ENCODE measurements at places on chromosomes 5 and 9.

DNA sequence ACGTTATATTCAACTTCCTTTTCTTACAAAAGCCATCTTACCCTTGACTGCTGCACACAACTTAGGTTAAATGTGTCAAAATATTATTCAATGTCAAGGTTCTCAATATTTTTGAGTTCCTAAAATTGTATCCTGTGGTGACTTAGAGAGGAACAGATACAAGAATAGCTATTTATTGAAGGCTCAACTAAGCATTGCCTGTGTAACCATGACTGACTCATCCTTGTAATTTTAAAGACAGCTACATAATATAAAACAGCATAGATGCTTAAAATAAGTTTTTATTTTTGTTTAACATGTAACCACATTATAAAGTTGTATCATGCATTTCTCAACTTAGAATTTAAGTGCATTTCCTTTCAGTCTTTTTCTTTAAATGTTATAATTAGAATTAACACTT lies 312.9 kb upstream of the RGMB start:
- no peak for DNase-seq

- DNase-seq: no peak
Measured at GRCh38 chr5:124370601-124371000, 375.8 kb downstream of the ZNF608 start.

DNA sequence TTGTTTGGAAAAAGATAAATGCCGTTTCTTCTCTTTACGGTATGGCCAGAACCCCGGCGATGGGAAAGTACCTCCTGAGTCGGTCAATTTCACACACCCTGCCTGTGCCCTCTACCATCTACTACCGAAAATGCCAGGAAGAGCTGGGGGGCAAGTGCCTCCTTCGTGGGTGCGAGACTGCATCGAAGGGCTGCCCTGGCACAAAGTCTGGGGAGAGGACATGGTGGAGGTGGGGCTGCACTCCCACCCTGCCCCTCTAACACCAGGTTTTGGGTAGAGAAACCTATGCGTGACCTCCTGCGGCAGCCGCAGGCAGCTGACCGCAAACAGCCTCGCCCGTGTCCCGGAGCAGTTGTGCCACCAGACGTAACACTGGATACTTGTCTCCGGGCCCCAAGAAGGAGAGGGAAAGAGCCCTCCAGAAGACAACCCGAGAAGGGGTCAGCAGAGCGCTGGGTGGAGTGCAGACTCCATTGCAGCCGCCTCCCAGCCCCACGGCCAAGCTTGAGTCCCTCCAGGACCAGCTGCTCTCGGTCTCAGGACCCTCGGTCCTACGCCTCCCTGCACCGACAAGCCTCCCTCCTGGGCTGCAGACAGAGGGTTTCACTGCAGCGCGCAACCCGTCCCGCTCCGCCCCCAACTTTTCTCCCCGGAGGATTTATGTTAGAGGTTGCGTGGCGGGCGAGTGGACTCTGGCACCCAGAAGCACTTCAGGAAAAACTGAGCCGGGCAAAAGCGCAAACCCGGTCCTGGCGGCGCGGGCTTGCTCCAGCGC lies 823 bp upstream of the PRDM6 start:
- peak; percentile 47 for DNase-seq

GRCh38 chr9:120730654-120731514 lies 16.6 kb upstream of the MEGF9 start:
- peak; percentile 69 for DNase-seq

GRCh38 chr5:129459450-129459776 lies 685 bp upstream of the ADAMTS19 start:
- DNase-seq: no peak

- DNase-seq: no peak
Measured at GRCh38 chr5:106408141-106408540, 1262.6 kb downstream of the EFNA5 start.

- no peak for DNase-seq
Measured at GRCh38 chr5:103454770-103455169, 107.8 kb downstream of the NUDT12 start.

DNA sequence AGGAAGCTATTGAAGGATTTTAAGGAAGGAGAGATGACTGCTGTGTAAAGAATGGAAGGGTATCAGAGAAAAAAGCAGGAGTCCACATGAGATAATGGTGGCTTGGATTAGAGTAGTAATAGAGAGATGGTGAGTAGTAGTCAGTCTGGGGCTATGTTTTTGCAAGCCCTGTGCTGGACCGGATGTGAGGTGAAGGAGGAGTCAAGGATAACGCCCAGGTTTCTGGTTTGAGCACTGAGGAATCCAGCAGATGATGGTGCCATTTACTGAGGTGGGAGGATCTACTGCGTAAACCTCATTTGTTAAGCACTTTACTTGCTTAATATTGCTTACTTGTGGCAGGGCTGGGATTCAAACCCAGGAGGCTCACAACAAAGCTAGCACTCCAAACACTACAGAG lies 1.1 kb downstream of the TIGD6 start:
- DNase-seq: no peak

- no peak for DNase-seq
Measured at GRCh38 chr9:9216934-9217333, 1395.9 kb downstream of the PTPRD start.

DNA sequence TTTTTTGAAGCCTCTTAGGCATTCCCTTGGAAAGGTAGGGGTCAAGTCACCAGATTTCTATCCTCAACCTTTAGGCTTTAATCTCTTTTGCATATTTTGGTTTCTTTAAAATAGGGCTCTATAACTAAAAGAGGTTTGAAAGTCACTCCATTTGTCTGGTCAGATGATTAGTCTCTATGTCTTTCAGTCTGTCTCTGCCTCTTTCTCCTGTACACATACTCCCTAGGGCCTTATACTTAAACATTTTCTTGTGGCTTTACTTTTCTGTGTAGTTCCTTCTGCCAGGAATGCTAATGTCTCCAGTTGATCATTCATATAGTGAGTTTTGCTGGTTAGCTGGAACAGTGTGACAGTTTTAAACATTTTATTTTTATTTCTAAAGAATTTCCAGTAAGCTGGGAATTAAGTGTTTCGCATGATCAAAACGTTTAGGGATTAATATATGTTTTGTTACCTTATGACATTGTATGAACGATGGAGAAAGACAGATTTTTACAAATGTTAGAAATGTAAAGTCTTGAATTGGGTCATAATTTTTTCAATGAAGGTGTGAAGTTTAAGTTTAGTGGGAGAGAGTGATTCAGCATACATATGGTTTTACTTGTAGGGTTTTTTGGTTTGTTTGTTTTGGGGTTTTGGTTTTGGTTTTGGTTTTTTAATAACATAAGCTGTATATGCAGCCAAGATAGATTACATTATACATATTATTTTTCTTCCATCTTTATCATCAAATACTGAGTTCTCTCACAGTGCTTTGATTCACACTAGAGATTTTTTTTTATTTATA lies 90.6 kb downstream of the ZCCHC7 start:
- DNase-seq: no peak

DNA sequence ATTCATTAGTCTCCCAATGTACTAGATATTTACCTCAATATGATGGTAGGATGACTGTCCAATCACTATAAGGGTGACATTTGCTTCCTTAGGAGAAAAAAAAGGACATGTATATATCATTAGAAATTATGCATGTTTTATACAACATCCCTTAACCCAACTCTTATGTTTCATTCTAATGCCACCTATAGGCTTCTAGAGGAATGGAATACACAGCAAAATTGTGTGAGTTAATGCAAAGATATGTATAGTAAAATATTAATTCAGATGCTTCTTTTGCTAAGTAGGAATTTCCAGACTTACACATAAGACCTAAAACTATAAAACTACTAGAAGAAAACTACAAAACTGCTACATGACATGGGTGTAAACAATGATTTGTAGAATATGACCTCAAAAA lies 3.5 kb downstream of the PRXL2C start:
- DNase-seq: peak; percentile 20

DNA sequence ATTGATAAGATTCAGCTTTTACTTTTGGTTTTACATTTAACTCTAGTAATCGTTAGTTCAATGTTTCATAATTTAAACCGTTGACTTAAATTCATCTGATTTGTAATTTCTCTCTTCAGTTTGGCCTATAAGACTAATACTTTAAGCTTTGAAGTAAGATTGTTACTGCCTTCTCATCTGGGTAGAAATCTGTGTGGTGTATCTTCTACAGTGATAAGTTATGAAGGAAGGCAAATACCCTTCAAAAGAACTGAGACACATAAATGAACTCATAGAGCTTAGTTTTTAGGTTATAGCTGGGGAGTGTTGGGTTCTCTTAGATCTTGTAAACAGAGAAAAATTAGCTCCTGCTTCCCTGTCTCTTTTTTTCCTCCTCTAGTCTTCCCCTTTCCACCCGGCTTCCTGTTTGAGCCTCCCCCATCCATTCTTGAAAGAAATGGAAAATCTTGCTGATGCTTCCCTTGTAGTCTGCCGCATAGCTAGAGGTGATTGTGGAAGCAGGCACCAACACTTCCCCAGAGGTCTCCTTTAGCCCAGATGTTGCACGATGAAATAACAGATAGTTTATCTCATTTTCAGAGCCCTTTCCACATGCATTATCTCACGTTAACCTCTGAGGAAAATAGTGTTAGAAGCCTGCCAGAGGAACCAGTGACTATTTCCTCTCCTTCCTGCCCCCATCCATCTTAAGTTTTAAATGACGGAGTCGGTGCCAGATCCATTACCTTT lies 2.0 kb upstream of the F2RL2 start:
- DNase-seq: no peak

DNA sequence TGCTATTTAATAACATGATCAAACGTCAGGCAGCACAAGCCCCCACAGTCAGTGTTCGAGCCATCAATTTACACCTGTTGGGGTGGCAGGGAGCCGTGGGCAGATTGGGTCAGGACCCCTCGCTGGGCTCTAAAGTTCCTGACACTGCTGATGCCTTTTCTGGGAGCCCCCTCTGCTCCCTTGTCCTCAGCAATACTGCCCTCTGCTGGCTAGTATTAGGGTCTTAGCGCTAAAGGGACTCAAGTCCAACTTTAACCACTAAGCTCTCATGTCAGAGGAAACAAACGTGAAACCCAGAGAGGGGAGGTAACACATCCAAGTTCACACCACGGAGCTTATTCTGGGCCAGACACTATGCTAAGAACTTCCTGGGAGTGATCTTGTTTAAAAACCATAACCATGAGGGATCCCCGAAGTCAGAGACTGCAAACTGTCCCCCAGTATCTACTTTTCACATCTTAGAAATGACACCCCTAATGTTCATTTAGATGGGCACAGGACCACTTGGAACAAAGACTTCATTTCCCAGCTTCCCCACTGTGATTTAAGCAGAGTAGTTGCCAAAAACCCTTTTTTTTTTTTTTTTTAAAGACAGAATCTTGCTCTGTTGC lies 20.4 kb downstream of the ANKS6 start:
- peak; percentile 72 for DNase-seq

DNA sequence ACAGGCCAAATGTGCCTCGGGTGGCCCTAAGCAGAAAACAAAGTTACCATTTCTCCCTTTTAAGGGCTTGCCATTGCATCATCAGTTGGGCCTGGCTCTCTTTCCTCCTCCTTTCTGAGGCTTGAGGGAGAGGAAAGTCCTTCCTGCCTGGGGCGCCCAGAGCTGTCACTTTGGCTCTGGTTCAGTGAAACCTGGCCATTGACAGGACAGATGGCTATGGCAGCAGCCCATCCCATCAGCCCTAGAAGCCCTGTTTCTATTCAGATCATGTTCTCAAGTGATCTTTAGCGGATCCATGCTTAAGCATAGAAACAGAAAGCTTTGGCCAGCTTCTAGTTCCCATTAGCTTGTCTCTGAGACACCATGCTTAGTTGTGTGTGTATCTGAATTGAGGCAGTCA lies 293.4 kb downstream of the YTHDC2 start:
- DNase-seq: no peak

- DNase-seq: no peak
Measured at GRCh38 chr5:10635257-10635866, 71.5 kb downstream of the ANKRD33B start.

DNA sequence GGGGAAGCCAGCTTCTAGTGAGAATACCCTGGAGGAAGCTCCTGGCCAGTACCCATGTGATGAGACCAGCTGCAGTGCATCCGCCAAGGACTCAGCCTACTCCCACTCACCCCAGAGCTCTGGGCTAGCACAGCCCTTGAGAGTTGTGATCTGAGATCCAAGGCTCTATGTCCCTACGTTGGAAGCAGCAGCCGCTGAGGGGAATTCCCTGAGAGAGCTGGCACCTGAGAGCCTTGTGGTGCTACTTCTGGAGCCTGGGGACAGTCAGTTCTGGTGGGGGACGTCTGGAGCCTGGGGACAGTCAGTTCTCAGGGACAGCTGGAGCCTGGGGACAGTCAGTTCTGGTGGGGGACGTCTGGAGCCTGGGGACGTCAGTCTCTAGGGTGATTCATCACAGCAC lies 39.2 kb downstream of the PDZD2 start:
- no peak for DNase-seq

- DNase-seq: no peak
Measured at GRCh38 chr5:180161420-180162303, 47.3 kb downstream of the RASGEF1C start.

DNA sequence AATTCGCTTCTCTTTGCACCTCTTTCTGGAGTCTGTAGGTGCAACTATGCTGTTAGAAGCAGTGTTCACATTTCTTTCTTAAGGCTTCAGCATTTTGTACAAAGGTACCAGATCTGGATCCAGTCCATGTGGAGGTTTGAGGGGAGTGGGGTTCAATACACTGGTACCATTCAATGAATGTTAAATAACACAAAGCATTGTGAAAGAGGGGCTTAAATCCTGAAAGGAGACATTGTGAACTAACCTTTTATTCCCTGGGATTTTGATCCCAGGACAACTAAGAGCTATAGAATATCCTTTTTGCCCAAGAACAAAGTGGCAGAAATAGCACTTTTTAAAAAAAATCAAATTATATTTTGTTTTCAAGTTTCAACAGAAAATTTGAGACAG lies 107.7 kb upstream of the VCAN start:
- no peak for DNase-seq

- DNase-seq: no peak
Measured at GRCh38 chr5:150066901-150067396, 19.4 kb downstream of the CSF1R start.

DNA sequence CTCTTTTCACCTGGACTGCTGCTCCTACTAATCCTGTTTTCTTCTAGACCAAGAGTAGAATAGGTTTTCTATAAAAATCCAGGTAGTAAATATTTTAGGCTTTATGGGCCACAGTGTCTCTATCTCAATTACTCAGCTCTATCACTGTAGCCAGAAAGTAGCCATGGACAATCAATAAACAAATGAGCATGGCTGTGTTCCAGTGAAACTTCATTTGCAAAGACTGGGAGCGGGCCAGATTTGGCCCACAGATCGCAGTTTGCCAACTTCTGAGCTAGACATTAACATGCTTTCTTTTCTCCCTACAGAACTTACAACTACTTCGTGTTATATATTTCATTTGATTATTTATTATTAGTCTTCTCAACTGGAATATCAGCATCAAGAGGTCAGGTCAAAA lies 30.2 kb downstream of the BRINP1 start:
- DNase-seq: no peak
